ENCODE measurements at places on chromosomes 6 and 20. TPM values are rescaled to one million over a fixed set of nuclear protein-coding genes. Genes with fewer than 3 reads are reported as not detected.

MLIP gene
- 0.37 TPM for total RNA-seq

RNF39 gene
- 3.2 TPM for total RNA-seq

DNA sequence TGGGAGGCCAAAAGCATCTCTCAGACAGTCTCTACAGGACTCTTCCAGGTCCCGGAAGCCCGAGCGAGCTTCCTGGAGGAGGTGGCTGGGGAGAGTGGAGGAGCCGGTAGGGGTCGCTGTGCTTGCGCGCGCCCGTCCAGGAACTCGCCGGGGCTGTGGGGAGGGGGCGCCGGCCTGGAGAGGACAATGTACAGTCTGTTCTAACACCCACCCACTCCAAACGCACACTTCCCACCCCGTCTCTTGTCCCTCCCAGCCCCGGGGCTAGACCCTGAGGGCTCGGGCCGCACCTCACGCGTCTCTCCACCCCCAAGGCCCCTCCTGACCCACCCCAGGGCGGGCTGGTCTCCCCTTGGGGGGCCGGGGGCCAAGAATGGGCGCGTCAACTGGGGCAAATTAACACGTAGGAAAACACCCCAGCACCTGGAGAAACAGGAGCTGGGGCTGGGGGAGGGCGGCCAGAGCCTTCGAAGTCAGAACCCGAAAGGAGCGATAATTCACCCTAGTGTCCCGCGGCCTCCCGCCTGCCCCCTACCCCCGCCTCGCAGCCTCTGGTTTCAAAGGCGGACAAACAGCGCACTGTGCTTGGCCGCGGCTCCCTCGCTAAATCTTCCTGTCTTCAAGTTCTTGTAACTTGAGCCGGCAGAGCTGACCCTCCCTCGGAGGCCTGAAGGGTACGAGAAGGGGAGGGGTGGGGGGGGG is 103.2 kb upstream of the FOXP4 start:
- DNase-seq: peak; percentile 91

- DNase-seq: no peak
Observed at GRCh38 chr6:5100806-5101205, 15.7 kb downstream of the PPP1R3G start.

DNA sequence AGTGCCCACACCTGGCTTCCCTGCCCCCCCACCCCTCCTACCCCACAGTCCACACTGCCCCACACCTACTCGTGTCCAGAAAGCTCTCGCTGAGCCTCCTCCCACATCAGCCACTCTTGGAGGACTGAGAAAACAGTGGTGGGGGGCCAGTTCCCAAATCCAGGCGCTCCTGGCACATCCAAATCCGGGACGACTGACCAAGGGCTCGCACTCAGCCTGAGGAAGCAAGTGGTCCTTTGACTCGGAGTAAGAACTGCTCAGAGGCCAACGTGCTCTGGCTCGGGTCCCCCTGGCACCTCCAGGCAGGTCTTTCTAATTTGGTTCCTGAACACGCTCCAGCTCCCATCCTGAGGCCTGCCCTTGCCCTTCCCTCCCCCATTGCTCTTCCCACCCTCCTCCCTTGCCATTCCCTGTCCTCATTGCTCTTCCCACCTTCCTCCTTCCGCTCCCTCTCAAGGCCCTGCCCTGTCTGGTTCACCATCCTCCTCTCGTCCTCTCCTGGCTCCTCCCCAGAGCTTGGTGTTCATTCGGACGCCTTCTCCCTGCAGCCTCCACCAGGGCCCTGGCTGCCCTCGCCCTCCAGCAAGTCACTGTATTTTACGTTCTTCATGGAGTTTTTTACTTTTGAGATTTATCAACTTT is 83.6 kb downstream of the THBS2 start:
- no peak for DNase-seq

Data from left lung (tissue), 14 donors.